ENCODE measurements at places on chromosomes 11 and 22. TPM values are rescaled to one million over a fixed set of nuclear protein-coding genes. Genes with fewer than 3 reads are reported as not detected.
A peak's percentile ranks its signal among the peaks of the same experiment; 100 is the strongest.

DNA sequence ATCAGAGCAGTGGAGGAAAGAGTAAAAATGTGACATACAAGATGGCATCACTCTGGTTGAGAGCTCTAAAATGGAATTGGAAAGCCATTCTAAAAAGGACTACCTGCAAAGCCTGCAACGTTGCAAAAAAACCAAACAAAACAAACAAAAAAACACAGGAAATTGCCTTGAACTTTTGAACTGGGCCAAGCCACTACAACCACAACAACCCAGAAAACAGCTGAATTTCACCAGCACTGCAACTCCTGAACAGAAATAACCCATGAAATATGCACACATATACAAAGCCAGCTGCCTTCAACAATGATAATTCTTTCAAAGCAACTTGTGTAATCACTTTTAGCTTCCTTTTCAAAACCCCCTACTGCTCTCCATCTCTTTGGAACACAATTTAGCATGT lies 326.6 kb upstream of the LRRC4C start:
- no peak overlapping the region for H3K4me3 ChIP-seq
- no peaks in the 10 kb centered on the region for H3K27me3 ChIP-seq
- H3K4me1 ChIP-seq, result no peaks in the 10 kb centered on the region

The SLC22A12 gene
- polyA plus RNA-seq, result not detected

GRCh38 chr11:114301927-114302326 lies 5.7 kb downstream of the NNMT start:
- no peak overlapping the region for H3K4me3 ChIP-seq
- no peak overlapping the region for H3K27ac ChIP-seq
- H3K27me3 ChIP-seq, result no peaks in the 10 kb centered on the region
- H3K36me3 ChIP-seq, result peaks cover 33% of the 10 kb centered on the region
- DNase-seq, result no peak
- no peaks in the 10 kb centered on the region for H3K4me1 ChIP-seq

The P2RY2 gene
- polyA plus RNA-seq, result 0.12 TPM

DNA sequence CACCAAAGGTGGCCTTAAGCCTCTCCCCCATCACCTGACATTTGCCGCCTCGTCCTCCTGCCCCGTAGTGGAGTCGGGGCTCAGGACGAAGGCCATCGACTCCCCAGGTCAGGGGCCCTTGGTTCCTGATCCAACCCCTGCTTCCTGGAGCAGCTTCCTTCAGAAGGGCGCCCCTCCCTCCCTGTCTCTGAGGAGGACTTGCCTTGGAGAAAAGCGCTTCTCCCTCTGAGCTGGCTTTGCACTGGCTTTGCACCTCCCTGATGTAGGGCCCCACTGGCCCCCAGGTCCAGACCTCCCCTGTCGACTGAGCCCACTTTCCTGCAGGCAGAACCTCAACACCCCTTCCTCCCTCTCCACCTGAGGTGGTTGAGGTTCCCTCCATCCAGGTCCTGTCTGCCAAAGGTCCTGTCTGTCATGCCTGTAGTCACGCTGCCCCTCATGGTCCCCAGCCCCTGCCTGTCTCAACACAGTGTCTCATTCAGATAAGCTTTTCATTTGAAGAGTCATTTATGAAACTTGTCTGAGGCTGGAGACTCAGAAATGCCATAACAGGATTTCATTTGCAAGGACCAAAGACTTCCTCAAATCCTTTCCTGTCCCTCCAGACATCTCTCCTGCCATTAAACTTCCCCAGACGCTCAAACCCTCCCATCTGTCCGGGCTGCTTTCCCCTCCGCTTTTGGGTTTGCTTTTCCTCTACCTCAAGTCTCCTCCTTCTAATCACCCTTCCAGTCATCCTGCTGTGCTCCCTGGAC lies 78.4 kb downstream of the MYO7A start:
- H3K27me3 ChIP-seq, result no peaks in the 10 kb centered on the region
- no peak overlapping the region for H3K27ac ChIP-seq
- DNase-seq, result peak; percentile 11

DNA sequence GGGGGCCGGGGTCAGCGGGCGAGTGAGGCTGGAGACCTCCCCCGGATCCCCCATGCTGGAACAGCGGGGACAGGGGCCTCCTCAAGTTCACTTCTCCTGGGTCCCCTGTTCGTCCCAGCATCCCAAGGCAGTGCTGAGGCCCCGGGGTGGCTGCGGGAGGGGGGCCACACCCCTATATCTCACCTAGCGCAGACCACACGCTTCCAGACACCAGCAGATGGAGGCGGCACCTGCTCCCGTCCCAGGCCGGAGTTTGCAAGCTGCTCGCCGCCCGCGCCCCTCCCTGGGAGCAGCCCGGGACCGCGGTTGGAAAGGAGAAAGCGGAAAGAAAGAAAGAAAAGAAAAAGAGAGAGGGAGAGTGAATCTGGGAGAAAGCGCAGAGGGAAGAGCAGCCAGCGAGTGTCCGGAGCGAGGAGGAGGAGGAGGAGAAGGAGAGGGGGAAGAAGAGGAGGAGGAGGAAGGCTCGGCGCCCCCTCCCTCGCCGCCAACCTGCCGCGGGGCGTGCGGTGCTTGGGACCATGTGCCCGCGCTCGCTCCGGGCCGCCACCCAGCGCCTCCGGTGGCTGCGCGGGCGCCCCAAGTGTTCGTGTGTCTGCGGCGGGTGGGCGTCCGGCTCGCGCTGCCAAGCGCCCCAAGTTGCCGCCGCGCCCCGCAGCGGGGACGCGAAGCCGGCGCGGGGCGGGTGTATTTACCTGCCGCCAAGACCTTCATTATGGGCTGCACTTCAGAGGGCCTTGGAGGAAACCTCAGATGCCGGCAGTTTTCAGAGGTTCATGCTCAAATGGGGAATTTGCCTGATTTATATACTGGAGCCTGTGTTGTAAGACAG lies at the start of gene LIF:
LIF (minus strand) TSS at position 775 of the 829 bp plus-strand sequence; CDS start at position 711, 64 bp downstream.
- peak; percentile 83 for DNase-seq
- no peaks in the 10 kb centered on the region for H3K27me3 ChIP-seq
- peaks cover 21% of the 10 kb centered on the region for H3K4me1 ChIP-seq

GRCh38 chr11:66542362-66542761 lies 3.5 kb downstream of the ZDHHC24 start:
- peaks cover 4% of the 10 kb centered on the region for H3K36me3 ChIP-seq
- DNase-seq, result no peak
- H3K4me1 ChIP-seq, result peaks cover 10% of the 10 kb centered on the region

- no peaks in the 10 kb centered on the region for H3K4me1 ChIP-seq
- H3K27me3 ChIP-seq, result no peaks in the 10 kb centered on the region
Measured at GRCh38 chr11:73637012-73637411, 9.4 kb upstream of the PLEKHB1 start.

DNA sequence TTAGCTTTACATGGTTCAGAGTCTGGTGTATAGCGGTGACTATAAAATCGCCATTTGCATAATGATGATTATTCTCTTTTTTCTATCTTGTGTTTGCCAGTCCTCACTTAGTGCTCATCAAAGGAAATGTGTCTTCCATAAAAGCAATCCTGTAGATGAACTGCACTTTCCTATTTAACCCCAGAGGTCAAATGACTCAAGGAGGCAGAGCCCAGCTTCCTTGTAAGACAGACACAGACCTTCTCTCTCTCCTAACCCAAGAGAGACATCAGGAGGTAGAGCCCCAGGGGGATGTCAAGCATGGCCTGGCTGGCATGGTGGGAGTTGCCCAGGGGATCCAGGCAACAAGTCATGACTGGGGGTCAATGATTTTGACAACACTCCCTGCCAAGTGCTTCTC lies 46.9 kb upstream of the CRTAM start:
- H3K36me3 ChIP-seq, result no peaks in the 10 kb centered on the region
- H3K4me3 ChIP-seq, result no peak overlapping the region
- no peaks in the 10 kb centered on the region for H3K27me3 ChIP-seq
- peak overlapping the region; percentile 80 for H3K27ac ChIP-seq

DNA sequence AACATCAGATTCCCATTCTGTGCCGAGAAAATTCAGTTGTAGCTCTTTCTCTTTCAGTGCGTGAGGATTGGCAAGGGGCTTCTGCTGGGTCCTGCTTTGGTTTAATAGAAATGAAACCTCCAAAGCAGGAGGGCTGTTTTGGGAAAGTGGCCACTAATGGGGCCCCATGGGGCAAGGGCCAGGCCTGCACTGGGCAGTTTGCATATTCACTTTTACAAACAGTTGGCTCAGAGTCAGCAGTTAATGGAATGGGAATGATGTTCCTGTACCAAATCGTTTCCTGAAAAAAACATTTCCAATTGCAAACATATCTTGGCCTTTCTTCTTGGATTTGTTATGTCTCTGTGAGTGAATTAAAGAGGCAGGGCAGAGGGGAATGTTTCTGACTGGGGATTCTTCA lies 92.1 kb downstream of the PARVA start:
- peaks cover 7% of the 10 kb centered on the region for H3K4me1 ChIP-seq
- no peak overlapping the region for H3K4me3 ChIP-seq
- DNase-seq, result no peak
- H3K27ac ChIP-seq, result peak overlapping the region; percentile 69

DNA sequence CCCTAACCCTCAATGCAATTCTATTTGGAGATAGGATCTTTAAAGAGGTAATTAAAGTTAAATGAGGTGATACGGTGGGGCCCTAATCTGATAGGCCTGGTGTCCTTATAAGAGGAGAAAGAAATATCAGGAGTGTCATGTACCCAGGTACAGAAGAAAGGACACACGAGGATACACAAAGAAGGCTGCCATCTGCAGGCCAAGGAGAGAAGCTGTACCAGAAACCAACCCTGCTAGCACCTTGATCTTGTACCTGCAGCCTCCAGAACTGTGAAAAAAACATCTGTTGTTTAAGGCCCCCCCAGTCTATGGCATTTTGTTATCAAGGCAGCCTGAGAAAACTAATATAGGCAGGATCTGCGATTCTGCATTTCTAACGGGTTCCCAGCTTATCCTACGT lies 44.2 kb downstream of the FBXO7 start:
- peaks cover 2% of the 10 kb centered on the region for H3K4me1 ChIP-seq
- H3K27ac ChIP-seq, result no peak overlapping the region
- DNase-seq, result no peak

The SSTR3 gene
- polyA plus RNA-seq, result not detected

- no peaks in the 10 kb centered on the region for H3K27me3 ChIP-seq
- peak overlapping the region; percentile 80 for H3K4me3 ChIP-seq
- H3K4me1 ChIP-seq, result peaks cover 23% of the 10 kb centered on the region
- peaks cover 67% of the 10 kb centered on the region for H3K36me3 ChIP-seq
- peak overlapping the region; percentile 94 for H3K27ac ChIP-seq
- no peak for DNase-seq
Measured at GRCh38 chr11:122098261-122098980, 17.6 kb downstream of the BLID start.

The AIFM3 gene
- 1.3 TPM for polyA plus RNA-seq

- no peaks in the 10 kb centered on the region for H3K36me3 ChIP-seq
- H3K4me3 ChIP-seq, result no peak overlapping the region
- no peaks in the 10 kb centered on the region for H3K27me3 ChIP-seq
- no peaks in the 10 kb centered on the region for H3K4me1 ChIP-seq
Measured at GRCh38 chr22:43412808-43413795, 1.3 kb downstream of the MPPED1 start.

DNA sequence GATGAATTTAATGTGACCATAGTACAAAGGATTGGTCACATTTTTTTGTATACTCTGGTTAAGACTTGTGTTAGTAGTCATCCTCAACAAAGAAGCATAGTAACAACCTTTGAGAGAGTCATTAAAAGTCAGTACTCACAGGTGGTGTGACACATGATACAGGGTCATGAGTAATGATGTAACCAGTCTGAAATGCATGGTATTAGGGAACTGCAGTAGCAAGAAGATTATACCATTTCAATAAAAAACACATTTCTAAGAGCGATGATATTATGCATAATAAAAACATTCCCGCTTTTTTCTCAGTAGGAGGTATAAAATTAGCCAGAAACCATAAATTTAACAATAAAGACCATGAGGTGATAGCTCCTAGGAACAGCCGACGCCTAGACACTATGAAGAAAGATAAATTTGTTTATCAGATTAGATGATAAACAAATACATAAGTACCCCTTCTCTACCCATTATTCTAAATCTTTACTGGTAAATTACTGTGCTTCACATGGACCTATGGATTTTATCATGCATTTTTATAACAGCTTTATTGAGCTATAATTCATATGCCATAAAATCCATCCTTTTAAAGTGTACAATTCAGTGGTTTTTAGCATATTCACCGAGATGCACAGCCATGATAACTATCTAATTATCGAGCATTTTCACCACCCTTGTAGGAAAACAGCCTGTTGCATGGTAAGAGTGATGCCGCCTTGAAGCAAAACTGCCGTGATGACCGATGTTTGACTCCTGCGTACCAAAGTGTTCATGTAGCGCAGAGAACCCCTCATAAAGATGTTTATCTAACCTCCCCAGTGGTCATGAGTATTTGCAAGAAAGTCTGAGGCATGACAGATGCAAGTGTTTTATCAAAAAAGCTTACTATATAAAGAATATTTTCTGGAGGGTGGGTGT lies 41.8 kb downstream of the TMPRSS5 start:
- H3K4me1 ChIP-seq, result no peaks in the 10 kb centered on the region
- H3K4me3 ChIP-seq, result no peak overlapping the region
- no peaks in the 10 kb centered on the region for H3K36me3 ChIP-seq
- no peak for DNase-seq
- H3K27ac ChIP-seq, result no peak overlapping the region

DNA sequence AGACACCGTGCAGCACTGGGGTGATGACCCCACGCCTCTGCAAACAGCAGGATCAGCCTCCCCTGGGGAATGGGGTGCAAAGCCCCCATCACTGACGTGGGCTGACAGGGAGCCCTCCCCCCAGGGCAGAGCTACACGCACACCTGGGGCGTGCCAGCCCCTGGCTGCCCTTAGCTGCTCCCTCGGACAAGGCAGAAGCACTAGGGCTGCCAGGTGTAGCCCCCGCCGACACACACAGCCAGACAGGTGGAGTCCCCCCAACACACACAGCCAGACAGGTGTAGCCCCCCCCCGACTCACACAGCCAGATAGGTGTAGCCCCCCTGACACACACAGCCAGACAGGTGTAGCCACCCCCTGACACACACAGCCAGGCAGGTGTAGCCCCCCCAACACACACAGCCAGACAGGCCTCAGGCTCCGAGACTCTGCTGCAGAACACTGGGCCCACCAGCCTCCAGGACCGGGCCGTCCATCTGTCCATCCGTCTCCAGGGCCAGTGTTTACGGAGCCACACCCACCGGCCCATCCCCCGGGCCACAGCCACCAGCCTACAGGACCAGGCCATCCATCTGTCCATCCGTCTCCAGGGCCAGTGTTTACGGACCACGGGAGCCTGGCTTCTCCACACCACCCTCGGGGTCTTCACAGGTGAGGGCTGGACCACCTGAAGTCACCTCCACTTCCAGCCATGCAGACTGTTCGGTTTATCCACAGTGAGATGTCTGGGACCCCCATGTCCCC lies 3.5 kb downstream of the ANO9 start:
- DNase-seq, result no peak
- no peak overlapping the region for H3K4me3 ChIP-seq
- no peak overlapping the region for H3K27ac ChIP-seq
- no peaks in the 10 kb centered on the region for H3K36me3 ChIP-seq

The FXYD2 gene
- polyA plus RNA-seq, result not detected

- no peak overlapping the region for H3K27ac ChIP-seq
- DNase-seq, result no peak
- no peaks in the 10 kb centered on the region for H3K4me1 ChIP-seq
- no peaks in the 10 kb centered on the region for H3K27me3 ChIP-seq
- H3K4me3 ChIP-seq, result no peak overlapping the region
Measured at GRCh38 chr22:42062506-42063170, 8.0 kb downstream of the NAGA start.

Data from SK-N-SH (cell line).